ENCODE measurements at places on chromosomes 11 and 22. TPM values are rescaled to one million over a fixed set of nuclear protein-coding genes. Genes with fewer than 3 reads are reported as not detected.

- DNase-seq = no peak
Measured at GRCh38 chr11:128573638-128574037, 13.7 kb downstream of the ETS1 start.

GRCh38 chr11:70060611-70061293 is 17.4 kb upstream of the ANO1 start:
- no peak for DNase-seq

The PARVA gene
- total RNA-seq = 96.5 TPM

DNA sequence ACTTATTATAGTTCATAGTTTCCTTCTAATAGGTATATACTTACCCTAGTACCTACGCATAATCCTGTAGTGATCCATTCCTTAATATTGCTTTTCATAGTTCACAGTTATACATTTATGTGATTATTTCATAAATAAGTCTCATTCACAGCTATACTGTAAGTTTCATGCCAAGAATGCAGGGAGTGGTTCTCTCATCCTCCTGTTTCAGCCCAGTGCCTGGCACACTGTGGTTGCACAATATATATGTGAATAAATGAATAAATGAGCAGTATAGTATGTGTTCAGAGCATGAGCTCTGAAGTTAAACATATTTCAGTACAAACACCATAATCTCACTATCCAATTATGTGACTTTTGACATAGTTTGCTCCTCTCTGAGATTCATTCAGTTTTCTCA is 115.8 kb downstream of the MAML2 start:
- no peak for DNase-seq

The ZBTB16 gene
- total RNA-seq = 82.7 TPM

GRCh38 chr22:47213571-47214230 is 451.3 kb downstream of the TBC1D22A start:
- DNase-seq = no peak

The NNMT gene
- 712 TPM for total RNA-seq

DNA sequence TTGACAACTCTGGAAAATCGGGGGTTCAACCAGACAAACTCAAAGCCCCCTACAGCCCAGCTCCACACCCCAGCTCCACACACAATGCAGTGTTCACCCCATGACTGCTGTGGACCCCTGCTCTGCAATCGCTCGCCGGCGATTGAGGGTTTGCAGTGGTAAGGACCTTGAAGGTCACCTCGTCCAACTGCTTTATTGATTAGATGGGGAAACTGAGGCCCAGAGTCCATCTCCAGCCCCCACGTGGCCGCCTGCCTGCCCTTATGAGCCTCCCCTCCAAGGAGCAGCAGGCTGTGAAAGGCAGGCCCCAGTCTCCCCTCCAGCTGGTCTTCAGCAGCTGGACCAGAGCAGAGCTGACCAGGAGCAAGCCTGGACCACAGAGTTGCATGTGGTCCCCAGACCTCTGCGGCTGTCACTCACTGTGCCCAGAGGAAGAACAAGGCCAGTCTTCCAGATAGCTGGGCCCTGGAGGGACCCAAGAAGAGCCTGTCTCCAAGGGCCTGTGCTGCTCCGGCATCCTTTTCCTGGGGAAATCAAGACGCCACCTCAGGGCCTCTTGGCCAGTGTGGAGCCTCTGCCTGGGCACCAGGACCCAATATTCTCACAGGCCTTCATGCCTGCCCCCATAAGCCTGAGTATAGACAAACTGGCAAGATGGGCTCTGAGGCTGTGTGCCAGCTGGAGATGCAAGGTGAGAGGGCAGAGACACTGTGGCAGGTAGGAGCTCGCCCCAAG is 8.8 kb upstream of the LINC01488 start:
- no peak for DNase-seq

The PATE2 gene
- total RNA-seq = not detected

DNA sequence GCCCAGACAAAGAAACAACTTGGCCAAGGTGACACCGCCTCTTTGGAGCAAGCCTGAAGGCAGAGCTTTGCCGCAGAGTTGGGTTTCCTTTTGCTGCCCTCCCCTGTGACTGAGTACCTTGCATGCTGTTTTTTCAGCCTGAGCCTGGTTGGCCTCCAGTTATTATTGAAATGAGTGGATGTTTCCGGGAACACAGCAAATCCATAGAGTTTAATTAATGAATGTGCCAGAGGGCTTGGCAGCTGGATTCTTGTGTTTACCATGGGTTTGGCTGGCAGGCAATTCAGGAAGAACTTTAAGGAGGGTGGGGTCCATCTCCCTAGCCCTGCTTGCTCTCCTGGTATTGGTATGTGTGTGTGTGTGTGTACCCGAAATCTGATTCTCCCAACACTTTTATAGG is 65.6 kb upstream of the CRYBB3 start:
- no peak for DNase-seq

The CENPM gene
- total RNA-seq = 0.84 TPM

All from omental fat pad (tissue), 4 donors.